ENCODE measurements at places on chromosomes 3 and 15. TPM values are rescaled to one million over a fixed set of nuclear protein-coding genes. Genes with fewer than 3 reads are reported as not detected.

DNA sequence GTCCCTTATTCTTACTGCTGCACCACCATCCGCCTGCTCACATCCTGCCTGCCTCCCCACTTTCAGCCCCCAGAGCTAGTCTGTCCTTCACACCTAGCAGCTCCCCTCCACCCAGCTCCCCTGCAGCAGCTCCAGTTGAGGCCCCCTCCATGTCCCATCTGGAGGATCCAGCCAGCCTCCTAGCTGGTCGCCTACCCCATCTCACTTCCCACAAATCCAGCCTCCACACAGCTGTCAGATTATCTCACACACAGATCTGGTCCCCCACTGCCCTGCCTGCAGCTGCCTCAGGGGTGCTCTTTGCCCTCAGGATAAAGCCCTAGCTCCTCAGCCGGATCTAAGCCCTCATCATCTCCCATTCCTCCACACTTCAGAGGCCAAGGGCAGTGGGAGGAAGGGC, 8.8 kb upstream of the SEMA7A start:
- no peak overlapping the region for H3K27ac ChIP-seq
- no peaks in the 10 kb centered on the region for H3K27me3 ChIP-seq
- H3K4me3 ChIP-seq = no peak overlapping the region
- no peaks in the 10 kb centered on the region for H3K4me1 ChIP-seq

DNA sequence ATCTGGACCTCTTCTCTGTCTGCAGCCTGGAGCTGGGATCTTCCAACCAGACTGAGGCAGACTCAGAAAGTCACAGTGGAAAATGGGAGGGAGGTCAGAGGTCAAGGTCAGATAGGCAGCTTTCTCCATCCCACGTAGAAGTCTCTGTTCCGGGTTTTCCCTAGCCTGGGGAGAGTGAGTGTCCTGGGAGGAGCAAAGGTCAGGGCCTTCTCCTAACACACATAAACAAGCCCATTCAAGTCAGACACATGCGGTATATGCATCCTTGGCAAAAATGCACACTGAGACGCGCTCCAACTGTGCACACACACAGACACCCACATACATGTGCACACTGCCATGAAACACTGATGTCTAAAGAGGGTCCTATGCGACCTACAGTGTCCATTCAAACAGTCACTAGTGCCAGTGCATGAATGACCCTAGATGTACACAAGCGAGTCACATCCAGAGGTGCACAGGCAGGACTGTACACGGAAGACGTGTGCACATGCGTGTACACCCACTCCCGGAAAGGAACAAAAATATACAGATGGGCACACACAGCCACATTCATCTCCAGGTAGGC, 681 bp downstream of the TWF2 start:
- no peak for DNase-seq
- peak overlapping the region; percentile 93 for H3K27ac ChIP-seq
- H3K4me3 ChIP-seq = peak overlapping the region; percentile 98
- peaks cover 8% of the 10 kb centered on the region for H3K27me3 ChIP-seq

DNA sequence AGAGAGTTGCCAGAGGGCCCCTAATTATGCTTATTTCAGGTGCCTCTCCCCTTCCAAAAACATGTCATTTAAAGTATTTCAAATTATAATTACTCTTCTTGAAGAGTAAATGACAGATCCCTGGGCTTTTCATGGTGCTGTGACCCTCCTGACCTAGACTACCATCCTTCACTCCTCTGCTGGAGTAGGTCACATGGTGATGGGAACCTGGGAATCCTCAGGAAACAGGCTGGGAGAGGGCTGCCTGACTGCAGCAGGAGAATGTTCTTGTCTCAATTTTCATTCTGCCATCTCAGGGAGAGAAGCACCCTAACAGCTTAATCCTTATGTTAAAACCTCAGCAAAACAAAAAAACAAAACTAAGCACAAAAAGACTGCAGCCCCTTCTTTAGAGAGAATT, 24.6 kb downstream of the PGBD4 start:
- DNase-seq = no peak
- H3K4me3 ChIP-seq = no peak overlapping the region
- peaks cover 4% of the 10 kb centered on the region for H3K27me3 ChIP-seq
- H3K4me1 ChIP-seq = peaks cover 7% of the 10 kb centered on the region
- no peak overlapping the region for H3K27ac ChIP-seq

DNA sequence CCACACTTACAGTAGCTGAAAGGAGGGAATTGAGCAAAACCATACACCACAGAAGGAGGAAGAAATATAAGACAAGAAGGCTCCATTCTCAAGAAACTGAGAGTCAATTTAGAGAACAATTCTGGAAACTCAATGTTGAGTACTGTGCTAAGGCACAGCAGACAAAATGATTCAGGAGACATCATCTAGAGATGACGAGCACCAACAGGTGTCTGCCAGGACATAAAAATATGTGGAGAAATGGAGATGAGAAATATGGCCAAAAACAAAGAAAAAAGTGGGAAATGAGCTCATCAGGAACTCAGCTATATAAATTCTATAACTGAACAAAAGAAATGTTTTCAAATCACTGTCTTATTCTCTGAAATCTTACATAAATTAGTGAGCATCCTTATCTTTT, 343.7 kb downstream of the ERC2 start:
- H3K4me3 ChIP-seq = no peak overlapping the region
- no peak overlapping the region for H3K27ac ChIP-seq
- DNase-seq = no peak
- no peaks in the 10 kb centered on the region for H3K4me1 ChIP-seq

GRCh38 chr3:183591881-183592521, 36.5 kb upstream of the KLHL6 start:
- H3K4me3 ChIP-seq = no peak overlapping the region
- no peak overlapping the region for H3K27ac ChIP-seq
- H3K27me3 ChIP-seq = no peaks in the 10 kb centered on the region
- H3K4me1 ChIP-seq = peaks cover 10% of the 10 kb centered on the region
- no peaks in the 10 kb centered on the region for H3K36me3 ChIP-seq

DNA sequence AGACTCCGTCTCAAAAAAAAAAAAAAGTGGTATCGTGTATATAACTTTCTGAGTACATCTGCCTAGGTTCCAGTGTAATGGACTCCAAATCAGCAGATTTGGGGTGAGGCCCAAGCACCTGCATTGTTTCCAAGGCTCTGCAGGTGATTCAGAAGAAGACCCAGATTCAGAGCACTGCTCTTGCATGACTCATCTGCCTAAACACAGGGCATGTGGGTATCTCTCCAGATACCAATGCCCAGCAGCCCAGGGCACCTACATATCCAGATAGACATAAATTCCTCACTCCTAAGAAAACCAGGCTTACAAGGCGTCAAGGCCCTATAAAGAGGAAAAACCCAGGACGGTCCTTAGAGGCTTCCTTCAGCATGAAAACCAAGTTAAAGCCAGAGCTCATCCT, 24.3 kb downstream of the NDUFAF1 start:
- H3K4me1 ChIP-seq = no peaks in the 10 kb centered on the region
- no peaks in the 10 kb centered on the region for H3K36me3 ChIP-seq
- H3K27me3 ChIP-seq = no peaks in the 10 kb centered on the region
- no peak overlapping the region for H3K4me3 ChIP-seq

DNA sequence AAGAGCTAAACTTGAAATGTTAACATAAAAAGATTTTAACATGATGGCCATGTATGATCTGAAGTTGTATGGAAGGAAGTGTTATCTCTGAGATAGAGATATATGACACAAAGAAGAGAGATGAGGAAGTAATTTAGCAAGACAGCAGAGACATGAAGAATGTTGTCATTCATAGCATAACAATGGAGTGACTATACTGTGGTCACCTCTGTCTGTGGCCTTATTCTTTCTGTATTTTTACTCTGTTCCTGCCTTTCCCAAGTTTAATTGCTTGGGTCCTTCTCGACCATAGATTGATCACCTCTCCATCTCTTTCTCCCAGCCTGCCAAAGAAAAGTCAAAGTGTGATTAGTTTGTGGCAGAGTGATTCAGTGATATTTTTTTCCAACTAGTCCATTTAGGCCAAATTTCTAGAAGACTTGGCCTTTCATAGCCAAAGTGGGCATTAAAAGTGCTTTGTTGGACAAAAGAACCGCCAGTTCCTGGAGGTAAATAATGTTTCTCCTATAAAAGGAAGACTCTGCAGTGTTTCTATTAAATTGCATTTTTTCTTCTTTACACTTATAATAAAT, 711.9 kb downstream of the CADM2 start:
- no peaks in the 10 kb centered on the region for H3K4me1 ChIP-seq
- H3K36me3 ChIP-seq = no peaks in the 10 kb centered on the region
- no peak overlapping the region for H3K27ac ChIP-seq

Gene SLC22A13
- not detected for polyA plus RNA-seq

Gene APOD
- not detected for polyA plus RNA-seq

Gene LDHAL6B
- not detected for polyA plus RNA-seq

Gene TTLL13
- 0.23 TPM for polyA plus RNA-seq

GRCh38 chr3:114093596-114093995, 37.1 kb downstream of the QTRT2 start:
- DNase-seq = no peak
- H3K36me3 ChIP-seq = peaks cover 3% of the 10 kb centered on the region
- H3K4me1 ChIP-seq = no peaks in the 10 kb centered on the region
- no peak overlapping the region for H3K27ac ChIP-seq
- H3K27me3 ChIP-seq = no peaks in the 10 kb centered on the region
- no peak overlapping the region for H3K4me3 ChIP-seq

DNA sequence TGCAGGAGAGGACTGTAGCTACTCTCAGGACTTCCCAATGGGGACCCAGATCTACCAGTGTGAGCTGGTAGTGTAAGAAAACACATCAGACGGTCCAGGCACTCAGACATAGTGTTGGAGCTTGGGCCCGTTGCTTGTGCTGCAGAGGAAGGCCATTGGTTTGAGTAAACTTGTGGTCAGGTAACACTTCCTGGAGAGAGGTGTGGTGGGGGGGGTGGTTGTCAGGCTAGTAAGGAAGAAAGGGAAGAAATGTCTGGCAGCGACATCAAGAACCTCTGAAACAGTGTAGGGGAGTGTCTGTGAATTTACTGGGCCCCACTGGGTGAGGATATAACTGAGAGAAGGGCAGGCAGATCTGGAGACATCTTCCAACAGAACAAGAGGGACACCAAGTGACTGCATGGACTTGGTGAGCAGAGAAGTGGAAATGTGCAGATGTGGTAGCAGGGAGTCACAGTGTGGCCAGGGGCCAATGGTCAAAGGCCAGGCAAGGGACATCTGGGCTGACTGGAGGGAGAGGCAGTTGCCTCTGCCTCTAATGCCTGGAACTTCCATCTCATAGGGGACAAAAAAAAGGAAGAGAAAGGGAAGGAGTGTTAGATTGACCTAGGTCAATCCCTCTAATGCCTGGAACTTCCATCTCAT, 63.7 kb upstream of the MRPS22 start:
- no peak for DNase-seq
- peaks cover 1% of the 10 kb centered on the region for H3K27me3 ChIP-seq
- no peak overlapping the region for H3K27ac ChIP-seq
- no peak overlapping the region for H3K4me3 ChIP-seq
- H3K36me3 ChIP-seq = no peaks in the 10 kb centered on the region

Gene FEZF2
- polyA plus RNA-seq = not detected

Gene CEMIP
- polyA plus RNA-seq = 0.08 TPM

GRCh38 chr3:68070186-68070585, 415.8 kb upstream of the SUCLG2 start:
- no peaks in the 10 kb centered on the region for H3K4me1 ChIP-seq
- H3K4me3 ChIP-seq = no peak overlapping the region
- no peak for DNase-seq
- peaks cover 7% of the 10 kb centered on the region for H3K36me3 ChIP-seq
- H3K27ac ChIP-seq = no peak overlapping the region

GRCh38 chr3:50674349-50675178, at the start of gene DOCK3:
Gene DOCK3, plus strand, starts transcription at chr3:50674927. Its CDS starts 337 bp downstream, at chr3:50675264.
- peak; percentile 74 for DNase-seq
- peaks cover 9% of the 10 kb centered on the region for H3K27me3 ChIP-seq
- peaks cover 11% of the 10 kb centered on the region for H3K4me1 ChIP-seq
- H3K27ac ChIP-seq = no peak within 1 kb of the TSS

Data from immature natural killer cell (primary cell).